Mammary epithelial cell (primary cell): ENCODE measurements at places on chromosomes 3 and 15. TPM values are rescaled to one million over a fixed set of nuclear protein-coding genes. Genes with fewer than 3 reads are reported as not detected.

DNA sequence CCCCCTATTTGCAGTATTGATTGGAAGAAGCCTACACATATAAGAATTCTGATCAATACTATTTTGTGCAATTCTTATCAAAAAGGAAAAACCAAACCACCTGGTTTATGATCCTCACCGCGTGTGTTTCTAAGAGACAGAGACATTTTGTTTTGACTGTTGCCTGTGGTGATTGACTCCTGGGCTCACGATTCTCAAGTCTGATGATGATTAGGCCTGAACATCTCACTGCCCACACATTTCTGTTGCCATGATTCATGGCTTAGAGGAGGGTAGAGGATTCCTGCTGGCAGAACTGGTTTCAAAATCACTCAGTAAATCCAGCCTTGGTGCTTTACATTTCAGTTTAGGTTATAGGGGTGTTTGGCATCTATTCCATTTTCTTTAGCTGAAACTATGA lies 88.3 kb upstream of the UBE3A start:
- no peak for DNase-seq

DNA sequence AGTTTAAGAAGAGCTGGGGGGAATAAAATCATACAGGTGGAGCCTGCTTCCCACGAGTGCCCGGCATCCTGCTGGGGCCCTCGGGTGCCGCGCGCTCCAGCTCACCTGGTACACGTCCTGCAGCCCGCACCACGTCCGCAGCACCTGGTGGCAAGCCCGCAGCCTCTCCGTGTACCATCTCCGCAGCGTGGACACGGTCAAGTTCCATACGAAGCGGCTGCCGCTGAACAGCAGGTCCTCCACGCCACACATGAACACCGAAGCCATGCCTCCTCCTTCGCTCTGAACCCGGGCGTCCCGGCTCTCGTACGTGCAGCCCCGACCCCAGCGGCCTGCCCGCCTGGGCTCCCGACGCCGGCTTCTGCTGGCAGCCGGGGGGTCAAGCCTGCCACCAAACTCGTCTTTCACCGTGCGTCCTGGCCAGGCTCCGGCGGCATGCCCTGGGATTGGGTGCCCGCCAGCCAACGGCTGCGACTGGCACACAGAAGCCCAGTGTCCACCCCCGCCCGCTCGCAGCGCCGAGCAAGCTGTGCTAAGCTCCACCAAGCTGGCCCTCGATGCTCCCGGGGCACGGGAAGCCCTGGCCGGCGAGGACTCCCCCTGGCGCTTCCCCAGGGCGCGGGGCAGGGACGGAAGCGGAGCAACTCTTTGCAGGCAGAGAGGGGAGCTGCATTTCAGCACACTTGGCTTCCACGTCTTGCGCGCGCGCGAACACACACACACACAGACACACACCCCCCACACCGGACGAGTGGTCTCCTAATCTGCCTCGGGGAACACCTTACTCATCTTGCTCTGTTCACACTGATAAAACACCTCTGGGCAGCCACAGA lies at the start of gene FRMD4B:
FRMD4B (minus strand) TSS at position 366 of the 833 bp plus-strand sequence; CDS start at position 267, 99 bp downstream.
- DNase-seq, result peak; percentile 65

The IQCF5 gene
- not detected for polyA plus RNA-seq

- DNase-seq, result no peak
These were observed 26.9 kb downstream of the ABTB1 start for GRCh38 chr3:127699416-127700300.

- DNase-seq, result no peak
These were observed 6.0 kb downstream of the FOXB1 start for GRCh38 chr15:60009980-60010732.

The GOLGA8Q gene
- polyA plus RNA-seq, result not detected

The TATDN2 gene
- polyA plus RNA-seq, result 18.8 TPM

The RASL12 gene
- 0.09 TPM for polyA plus RNA-seq

The MORC1 gene
- not detected for polyA plus RNA-seq

DNA sequence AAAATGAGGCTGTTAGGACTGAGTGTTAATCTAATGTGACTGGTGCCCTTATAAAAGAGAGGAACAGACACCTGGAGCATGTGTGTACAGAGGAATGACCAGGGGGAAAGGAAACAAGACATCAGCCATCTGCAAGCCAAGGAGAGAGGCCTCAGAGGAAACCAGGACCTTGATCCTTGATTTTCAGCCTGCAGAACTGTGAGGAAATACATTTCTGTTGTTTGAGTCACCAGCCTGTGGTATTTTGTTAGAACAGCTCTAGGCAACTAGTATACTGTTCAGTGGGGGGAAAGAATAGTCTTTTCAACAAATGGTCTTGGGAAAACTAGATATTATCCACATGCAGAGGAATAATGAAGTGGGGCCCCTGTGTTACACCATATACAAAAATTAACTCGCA lies 80.6 kb downstream of the CCR1 start:
- peak; percentile 77 for DNase-seq
